ENCODE measurements at places on chromosomes 6 and 20.

GRCh38 chr20:1491281-1491840, at the start of gene SIRPB2:
SIRPB2 (minus strand) TSS chr20:1491420; CDS start chr20:1491359, 61 bp downstream.
- DNase-seq = no peak

DNA sequence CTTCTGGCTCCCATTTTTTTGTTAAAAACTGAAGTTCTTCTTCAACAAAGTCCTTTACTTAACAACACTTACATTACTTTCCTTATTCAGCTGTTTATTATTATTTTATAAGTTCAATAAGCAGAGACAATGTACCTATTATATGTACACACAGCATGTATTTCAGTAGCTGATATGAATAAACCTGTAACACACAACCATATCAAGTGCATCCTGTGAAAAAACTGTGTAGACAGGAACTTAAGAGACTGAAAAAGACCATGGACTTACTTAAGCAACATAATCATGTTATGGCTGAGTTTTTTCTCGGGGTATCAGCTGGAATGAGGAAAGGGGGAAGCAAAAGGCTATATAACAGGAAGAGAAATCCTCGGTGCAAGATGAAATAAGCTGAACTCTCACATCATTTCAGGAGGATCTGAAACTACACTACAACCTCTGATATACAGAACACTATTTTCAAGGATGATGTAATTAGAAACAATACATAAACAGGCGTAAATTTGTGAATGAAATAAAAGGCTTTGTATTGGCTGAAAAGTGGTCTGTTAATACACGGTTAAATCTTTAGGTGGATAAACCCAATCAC, 70.9 kb downstream of the REV3L start:
- DNase-seq = no peak

DNA sequence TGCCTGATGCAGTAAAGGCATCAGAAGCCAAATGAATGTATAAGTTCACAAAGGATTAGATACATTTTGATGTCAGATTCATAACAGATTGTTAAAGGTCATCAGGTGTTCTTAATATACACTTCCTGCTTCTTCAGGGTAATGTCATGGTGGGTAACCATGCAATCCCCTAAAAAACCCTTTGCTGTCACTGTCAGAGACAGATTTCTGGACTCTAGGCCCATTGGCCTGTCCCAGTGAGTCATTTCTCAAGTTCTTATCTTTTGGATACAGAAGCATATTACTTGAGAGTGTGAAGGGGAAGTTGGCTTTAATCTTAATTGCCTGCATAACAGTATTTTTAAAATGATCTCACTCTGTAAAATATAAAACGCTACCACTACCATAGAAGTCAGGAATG, 895.6 kb upstream of the MAP3K7 start:
- peak; percentile 80 for DNase-seq

DNA sequence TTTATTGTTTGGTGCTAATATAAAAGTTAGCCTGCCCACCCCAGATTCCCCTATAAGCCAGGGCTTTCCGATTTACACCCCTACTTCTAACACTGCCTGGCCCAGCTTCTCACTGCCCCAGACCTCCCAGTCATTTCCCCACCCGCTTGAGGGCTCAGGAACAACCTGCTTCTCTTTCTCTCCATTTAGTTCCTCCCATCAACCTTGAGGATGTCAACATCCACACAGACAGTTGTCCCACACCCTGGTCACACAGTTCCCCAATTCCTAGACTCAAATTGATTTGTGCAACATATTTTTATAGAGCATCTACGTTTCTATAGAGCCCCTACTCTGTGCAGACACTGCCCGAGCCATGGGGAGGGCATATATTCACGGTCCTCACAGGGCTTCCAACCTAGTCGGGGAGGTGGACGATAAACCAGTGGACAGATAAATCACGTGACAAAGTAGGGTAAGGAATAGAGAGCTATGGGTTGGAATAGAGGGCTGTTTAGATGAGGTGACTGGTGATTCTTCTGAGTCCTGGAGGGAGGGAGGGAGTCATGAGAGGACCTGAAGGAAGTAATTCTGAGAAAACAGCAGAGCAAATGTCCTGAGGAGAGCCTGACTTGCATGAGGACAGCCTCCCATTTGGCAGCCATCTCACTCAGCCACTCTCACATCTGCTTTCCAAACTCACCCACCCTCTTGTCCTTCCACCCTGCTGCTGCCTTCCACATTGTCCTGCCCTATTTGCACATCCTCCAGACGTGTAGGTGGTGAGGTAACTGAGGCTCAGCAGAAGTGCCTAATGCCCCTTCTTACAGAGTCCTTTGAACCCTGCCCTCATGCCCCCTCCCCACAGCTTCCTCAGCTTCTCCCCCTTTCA, 6.3 kb downstream of the GABRR2 start:
- no peak for DNase-seq

DNA sequence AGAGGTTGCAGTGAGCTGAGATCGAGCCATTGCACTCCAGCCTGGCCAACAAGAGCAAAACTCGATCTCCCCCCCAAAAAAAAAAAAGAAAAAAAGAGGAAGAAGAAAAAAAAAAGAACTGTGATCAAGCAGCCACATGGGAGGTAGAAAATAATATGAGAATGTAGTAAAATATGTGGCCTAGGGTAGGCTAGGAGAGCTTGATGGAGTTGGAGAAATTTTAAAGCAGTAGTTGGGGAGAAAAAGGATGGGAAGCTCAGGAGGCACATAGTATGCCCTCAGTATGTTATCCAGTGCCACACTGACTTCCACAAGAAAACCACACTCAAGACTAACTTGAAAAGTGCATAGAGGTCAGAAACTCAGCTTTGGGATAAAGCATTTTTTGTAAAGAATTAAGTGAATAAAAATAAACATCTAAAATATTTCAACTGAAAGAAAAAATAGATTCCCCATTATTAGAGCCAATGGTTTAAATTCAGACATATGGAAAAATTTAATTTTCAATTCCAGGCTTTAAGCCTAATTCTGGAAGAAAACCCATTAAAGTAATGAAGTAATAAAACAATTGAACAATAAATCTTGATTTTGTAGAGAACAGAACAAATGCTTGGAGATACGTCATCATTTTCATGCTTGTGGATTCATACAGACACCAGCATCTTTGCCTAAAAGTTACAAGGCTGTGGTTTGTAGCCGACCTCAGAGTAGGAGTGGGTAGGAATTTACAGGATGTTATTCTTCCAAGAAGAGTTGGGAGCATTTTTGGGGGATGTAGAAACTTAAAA, 34.7 kb downstream of the PLEKHG1 start:
- DNase-seq = no peak

GRCh38 chr20:53918949-53919361, 151.4 kb downstream of the BCAS1 start:
- no peak for DNase-seq

DNA sequence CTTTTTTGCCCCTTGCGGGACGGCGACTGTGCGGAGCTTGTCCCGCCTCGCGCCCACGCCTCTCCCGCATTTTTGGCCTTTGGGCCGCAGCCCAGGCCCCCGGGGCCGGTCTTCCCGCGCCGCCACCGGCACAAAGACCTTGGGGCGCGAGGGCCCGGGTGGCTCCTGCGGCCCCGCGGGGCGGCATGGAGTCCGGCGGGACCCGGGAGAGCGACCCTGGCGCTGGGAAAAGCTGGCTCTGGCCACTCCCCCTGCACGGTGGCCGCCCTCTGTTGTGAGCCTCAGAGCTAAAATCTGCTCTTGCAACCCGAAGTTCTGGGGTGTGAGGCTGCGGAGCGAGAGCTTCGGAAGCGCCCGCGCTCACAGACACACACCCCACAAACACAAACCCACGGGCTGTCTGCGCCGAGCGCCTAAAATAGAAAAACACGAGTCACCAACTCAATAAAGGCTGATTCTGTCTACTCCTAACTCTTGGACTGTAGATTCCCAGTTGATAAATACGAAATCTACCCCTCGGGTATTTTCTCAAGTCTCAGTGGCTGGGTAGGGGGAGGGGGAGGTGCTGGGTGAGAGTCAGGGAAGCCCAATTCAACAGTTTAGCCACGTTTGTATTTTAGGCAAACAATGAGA, 496 bp upstream of the BEND3 start:
- peak; percentile 57 for DNase-seq

DNA sequence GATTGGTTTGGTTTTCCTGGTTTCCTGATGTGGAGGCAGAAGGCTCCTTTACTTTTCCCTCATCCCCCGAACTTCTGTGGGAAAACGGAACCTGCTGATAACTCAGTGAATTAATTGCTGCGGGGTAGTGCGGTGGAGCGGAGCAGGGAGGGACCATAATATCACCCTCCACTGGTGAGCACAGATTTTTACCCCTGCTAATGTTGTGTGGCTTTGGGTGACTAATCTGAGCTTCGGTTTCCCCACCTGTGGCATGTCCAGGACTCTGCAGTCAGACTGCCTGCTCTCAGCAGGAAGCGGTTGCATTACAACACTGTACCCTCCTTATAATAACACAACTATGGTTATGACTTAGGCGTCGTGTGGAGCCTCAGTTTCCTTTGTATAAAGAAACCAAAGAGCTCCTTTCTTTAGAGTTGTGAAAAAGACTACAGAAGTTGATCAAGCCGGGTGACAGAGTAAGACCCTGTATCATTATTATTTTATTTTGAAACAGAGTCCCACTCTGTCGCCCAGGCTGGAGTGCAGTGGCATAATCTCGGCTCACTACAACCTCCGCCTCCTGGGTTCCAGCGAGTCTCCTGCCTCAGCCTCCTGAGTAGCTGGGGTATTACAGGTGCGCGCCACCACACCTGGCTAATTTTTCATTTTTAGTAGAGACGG, 2.2 kb upstream of the ID1 start:
- no peak for DNase-seq

GRCh38 chr6:165952514-165952913, 215.1 kb downstream of the TBXT start:
- no peak for DNase-seq

- DNase-seq = peak; percentile 35
Measured at GRCh38 chr6:38034274-38034914, 214.9 kb downstream of the ZFAND3 start.

- no peak for DNase-seq
Measured at GRCh38 chr6:37934276-37934675, 114.7 kb downstream of the ZFAND3 start.

DNA sequence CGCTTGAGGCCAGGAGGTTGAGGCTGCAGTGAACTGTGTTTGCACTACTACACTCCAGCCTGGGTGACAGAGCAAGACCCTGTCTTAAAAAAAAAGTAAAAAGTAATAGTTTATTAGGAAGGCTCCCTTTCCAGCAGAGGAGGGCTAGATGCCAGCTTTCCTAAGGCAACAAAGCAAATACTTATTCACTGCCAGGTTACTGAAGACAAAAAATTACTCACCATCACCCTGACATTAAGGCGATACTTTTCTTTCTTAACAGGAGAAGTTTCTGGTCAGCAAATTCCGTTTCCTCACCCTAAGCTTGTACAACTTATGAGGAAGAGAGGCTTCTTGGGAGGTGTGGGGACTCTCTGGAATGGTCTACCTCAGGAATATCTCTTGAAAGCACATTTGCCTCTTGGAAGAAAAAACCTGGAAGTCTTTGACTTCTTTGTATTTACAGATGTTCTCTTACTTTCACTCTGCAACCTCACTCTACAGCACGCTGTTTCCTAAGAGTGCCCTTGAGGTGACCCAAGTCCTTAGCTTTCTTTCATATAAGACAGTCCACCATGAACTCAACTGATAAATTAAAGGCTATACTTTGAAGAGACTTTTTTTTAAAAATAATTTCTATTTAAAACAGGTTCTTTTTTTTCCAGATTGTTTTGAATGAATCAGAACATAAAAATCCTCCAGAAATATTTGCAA, 52.9 kb upstream of the TRAF3IP2 start:
- DNase-seq = no peak

DNA sequence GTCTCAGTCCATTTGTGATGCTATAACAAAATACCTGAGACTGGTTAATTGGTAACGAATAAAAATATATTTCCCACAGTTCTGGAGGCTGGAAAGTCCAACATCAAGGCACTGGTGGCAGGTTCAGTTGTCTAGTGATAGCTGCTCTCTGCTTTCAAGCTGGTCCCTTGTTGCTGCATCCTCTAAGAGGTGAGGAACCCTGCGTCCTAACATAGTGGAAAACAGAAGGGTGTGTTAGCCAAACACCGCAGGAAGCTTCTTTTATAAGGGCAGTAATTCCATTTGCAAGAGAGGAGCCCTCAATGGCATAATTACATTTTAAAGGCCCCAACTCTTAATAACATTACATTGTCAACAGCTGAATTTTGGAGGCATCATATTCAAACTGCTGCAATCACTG, 372.7 kb downstream of the ADGRB3 start:
- no peak for DNase-seq

DNA sequence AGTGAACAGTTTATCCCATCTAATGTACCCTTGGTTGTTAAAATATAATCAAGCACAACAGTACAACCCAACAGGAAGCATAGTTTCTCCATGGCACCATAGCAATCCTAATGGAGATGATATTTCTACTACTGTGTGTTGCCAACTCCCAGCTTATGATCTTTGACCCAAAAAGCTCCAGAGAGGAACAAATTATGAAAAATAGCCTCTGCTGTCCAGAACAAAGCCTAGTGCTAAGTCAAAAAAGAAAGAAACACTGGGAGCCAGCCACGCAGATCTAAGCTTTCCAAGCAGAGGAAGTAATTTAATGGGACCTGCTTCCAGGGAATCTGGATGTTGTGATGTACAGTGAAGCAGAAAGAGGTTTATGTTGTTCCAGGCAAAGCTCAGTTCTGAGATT, 52.2 kb upstream of the TASP1 start:
- DNase-seq = no peak

Data from hematopoietic multipotent progenitor cell treated with erythropoietin and hydrocortisone succinate and interleukin-3 and kit ligand, for 8 days (in vitro differentiated cells).